ENCODE measurements at places on chromosomes 13 and 19.
A peak's percentile ranks its signal among the peaks of the same experiment; 100 is the strongest.

DNA sequence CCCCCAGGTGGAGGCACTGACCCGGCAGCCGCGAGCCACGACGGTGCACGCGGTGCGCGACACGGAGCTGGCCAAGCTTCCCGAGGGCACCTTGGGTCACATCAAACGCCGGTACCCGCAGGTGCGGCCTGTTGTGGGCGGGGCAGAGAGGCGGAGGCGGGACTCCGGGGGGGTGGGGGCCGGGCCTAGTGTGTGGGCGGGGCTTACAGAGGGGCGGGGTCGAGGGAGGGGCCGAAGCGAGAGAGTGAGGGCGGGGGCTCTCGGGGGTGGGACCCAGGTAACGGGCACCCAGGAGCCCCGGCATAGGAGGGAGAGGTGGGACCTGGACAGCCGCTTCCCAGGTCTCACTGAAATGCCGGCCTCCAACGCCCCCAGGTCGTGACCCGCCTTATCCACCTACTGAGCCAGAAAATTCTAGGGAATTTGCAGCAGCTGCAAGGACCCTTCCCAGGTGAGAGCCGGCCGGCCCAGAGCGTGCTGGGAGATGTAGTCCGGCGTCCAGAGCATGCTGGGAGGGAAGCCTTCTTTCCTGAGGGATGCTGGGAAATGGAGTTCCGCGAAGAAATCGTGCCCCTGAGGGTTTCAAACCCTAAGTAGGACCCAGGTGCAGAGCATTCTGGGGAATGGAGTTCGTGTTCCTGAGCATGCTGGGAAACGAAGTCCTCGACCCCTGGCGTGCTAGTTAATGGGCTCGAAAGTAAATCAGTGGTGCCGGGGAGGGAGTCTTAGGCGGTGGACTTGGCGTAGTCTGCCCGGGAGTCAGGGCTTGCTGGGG is 15.7 kb downstream of the PNPLA6 start:
- peak; percentile 37 for DNase-seq

DNA sequence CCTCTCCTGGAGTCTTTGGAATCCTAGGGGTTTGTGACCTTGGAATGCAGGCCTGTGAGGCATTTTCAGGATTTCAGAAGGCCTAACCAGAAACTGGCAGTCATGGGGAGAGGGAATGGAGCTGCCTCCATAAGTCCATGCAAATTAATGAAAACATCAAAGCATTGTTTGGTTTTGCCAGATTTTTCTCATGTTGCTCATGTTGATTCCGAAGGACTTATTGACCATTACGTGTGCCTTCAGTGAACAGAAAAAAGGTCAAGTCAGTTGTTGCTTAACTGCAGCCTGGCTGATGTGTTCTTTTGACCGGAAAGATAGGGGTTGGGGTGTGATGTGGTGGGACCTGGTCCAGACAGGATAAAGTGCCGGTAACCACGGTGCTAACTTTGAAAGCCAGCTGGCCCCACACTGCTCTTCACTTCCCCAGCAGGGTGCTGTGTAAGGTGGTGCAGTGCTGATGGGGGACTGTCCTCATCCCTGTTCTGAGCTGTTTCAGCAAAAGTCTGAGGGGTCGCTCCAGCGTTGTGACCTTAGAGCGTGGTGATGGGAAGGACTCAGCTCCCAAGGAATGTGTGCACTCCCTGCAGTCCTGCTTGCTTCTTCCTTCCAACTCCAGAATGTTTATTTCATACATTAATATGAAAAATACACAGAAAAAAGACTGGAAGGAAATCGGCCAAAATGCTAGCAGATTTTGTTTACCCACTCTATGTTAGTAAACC is 3.5 kb downstream of the RNF113B start:
- DNase-seq, result peak; percentile 96

- peak; percentile 57 for DNase-seq
Measured at GRCh38 chr19:21109116-21109515, 27.1 kb downstream of the ZNF714 start.

DNA sequence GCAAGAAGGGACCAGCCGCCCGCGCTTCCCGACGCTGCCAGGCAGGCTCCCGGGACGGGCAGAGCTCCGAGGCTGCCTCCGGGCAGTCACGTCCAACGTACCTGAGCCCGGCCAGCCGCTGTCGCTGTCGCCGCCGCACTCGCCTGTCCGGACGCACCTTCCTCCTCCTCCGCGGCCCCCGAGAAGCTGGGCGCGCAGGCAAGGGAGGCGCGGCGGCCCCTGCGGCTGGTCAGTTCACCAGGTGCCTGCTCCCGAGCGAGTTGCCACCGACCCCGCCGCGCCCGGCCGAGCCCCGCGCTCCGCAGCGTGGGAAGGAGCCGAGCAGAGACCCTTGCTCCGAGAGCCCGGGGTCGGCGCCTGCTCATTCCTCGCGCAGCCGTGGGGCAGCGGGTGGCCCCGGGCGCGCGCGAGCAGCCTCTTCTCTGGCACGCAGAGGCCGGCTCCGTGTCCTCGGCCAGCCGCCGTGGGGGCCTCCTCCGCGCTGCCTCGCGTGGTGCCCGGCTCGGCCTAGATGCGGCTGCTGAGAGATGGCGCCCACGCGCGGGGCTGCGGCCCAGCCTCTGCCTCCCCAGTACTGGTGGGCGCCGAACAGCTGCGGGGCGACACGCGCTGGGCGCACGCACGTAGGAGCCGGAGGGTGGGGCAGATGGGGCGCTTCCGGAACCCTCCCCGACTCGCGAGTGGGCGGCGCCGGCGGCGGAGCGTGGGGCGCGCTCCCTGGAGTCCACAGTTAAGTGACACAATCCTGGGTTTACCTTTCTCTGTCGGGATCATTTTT is 419.4 kb downstream of the UQCRFS1 start:
- no peak for DNase-seq

DNA sequence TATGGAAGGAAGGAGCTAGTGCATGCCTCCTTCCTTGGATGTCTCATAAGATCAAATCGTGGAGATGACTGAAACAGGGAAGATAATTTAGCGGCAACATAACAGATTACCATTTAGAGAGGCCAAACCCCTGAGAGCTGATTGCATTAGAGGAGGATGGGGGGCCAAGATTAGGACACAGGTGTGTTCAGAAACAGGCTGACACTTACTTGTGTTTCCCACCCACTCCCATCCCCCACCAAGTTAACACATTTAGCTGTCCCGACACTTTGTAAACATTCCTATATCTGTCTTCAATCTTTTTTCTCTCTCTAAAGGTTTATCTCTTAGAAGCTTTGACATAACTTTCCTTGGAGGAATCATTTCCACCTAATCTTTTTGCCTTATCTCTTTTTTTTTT is 48.8 kb upstream of the KCTD4 start:
- no peak for DNase-seq

GRCh38 chr13:39298951-39299350 is 260.7 kb downstream of the NHLRC3 start:
- no peak for DNase-seq

DNA sequence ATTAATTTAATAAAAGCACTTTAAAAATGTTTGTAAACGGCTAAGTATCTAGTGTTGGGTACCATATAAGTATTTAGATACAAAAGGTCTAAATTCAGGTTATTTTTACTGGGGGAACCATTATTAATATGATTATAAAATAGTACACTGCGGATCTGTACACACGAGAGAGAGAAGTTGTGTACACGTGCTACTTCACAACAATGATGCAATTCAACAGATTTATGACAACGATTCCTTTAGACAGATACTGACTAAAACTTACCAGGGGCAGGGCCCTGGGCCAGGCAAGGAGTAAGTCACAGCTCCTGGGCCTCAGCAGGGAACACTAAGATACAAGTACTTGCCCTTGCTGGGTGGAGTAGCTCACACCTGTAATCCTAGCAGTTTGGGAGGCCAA is 29.1 kb upstream of the TPTE2 start:
- no peak for DNase-seq

DNA sequence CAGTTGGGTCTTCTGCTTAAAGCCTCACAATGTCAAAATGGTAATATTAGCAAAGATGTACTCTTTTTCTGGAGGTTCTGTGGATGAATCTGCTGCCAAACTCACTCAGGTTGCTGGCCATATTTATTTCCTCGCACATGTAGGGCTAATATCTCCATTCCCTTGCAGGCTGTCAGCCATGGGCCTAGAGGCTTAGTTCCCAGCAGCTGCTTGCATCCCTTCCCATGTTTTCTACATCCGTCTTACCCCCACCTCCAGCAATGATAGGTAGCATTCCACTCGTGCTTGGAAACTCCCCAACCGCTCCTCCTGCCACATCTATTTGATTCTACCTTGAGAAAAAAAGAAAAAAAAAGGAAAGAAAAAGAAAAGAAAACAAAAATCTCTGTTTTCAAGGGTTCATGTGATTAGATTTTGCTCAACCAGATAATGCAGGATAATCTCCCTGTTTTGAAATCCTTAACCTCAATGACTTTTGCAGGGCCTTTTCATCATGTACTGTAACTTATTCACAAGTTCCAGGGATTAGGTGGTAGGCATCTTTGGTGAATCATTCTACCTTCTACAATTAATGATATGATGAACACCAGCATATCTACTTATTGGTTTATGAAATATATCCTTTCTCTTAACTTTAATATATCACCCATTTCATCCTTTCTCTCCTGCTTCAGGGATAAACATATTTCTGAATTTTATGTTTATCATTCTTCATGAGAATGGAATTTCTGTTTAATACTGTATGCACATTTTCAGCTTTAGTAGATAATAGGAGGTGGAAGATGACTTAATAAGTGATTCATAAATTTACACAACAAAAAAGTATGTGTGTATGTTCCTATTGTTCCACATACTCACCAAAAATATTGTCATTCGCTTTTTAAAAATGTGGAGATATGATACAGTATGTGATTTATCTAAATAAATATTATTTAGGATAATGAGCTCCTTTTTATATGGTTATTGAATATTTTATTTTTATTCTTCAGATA is 931.9 kb downstream of the SLITRK5 start:
- DNase-seq, result no peak

- no peak for DNase-seq
Measured at GRCh38 chr19:33296488-33296971, 5.8 kb downstream of the CEBPA start.

Measured in M059J (cell line).